ENCODE measurements at places on chromosomes 3 and 15.
A peak's percentile ranks its signal among the peaks of the same experiment; 100 is the strongest.

DNA sequence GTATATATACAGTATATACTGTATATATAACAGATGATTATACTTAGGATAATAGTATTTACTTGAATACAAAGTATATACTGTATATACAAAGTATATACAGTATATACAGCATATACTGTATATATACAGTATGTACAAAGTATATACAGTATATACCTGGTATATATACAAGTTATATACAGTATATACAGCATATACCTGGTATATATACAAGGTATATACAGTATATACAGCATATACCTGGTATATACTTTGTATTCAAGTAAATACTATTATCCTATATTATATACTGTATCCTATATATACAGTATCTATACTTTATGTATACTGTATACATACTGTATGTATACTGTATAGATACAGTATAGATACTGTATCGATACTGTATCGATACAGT, 14.6 kb upstream of the CPOX start:
- no peak for DNase-seq

DNA sequence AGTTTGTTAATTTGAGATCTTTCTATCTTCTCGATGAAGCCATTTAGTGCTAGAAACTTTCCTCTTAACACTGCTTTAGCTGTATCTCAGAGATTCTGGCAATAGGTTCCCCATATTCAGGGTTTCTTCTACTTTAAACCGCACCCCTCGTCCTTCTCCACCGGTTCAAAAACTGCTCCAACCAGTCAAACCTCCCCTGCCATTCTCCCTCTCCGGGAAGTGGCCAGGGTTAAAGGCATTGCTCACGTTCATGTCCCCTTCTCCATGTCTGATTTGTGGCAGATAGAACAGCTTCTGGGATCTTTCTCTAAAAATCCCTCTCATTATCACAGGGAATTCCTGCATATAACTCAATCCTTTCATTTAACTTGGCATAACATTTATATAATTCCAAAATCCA, 14.4 kb downstream of the ALDH1L1 start:
- no peak for DNase-seq

- peak; percentile 99 for DNase-seq
Measured at GRCh38 chr15:82159922-82160321, 102.6 kb downstream of the EFL1 start.

DNA sequence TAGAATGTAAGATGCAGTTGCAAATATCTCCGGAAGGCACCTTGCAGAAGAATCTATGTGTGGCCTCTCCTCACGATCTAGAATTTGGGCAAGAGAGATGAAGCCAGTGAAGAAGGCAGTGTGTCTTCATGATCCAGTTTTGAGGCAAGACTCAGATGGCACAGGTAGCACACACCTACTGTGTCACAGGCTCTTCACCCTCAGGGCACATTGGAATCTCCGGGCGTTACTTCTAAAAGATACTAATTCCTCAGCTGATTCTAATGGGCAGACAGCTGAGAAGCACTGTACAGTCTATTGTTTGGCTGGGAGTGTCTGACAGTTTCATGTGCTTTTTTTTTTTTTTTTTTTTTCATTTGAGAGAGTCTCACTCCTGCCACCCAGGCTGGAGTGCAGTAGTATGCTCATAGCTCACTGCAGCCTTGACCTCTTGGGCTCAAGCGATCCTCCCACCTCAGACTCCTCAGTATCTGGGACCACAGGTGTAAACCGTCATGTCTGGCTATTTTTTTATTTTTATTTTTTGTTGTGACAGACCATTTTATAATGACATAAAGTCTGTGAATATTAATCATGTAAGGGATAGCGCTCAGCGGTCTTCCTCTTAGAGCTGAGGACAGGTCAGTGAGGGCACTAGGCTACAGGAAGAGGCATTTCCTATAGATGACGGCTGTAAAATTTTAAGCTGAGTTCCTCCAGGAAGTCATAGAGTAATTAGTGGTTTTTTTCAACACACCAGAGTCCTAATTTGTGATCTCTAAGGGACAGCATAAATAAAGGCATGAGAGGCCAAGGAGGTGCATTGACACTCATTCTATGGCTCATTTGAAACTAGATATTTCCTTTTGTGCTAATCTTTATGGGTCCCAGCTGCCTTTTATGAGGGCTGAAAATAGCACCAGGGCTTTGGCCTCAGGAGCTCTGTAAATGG, 4.0 kb downstream of the C3orf52 start:
- DNase-seq: no peak

DNA sequence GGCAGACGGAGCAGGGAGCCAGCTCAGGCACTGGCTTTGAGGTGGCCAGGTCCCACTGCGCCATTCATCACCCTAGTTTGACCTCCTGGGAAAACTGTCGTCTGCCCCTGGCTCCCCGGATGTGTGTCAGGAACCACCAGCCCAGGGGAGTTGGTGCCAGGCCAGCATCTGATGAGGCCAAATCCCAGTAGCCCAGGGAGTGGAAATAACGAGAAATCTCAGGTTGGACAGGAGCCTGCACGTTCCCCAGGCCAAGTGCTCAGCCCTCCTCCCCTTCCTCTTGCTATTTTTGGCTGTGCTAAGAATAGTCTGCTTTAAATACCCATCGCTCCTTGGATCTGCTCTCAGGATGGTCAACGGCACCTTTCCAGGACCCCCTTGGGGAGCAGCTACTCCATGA, 93.1 kb upstream of the RPL32 start:
- DNase-seq: peak; percentile 53

- DNase-seq: peak; percentile 28
Measured at GRCh38 chr3:146217324-146217723, 33.6 kb downstream of the PLSCR4 start.

DNA sequence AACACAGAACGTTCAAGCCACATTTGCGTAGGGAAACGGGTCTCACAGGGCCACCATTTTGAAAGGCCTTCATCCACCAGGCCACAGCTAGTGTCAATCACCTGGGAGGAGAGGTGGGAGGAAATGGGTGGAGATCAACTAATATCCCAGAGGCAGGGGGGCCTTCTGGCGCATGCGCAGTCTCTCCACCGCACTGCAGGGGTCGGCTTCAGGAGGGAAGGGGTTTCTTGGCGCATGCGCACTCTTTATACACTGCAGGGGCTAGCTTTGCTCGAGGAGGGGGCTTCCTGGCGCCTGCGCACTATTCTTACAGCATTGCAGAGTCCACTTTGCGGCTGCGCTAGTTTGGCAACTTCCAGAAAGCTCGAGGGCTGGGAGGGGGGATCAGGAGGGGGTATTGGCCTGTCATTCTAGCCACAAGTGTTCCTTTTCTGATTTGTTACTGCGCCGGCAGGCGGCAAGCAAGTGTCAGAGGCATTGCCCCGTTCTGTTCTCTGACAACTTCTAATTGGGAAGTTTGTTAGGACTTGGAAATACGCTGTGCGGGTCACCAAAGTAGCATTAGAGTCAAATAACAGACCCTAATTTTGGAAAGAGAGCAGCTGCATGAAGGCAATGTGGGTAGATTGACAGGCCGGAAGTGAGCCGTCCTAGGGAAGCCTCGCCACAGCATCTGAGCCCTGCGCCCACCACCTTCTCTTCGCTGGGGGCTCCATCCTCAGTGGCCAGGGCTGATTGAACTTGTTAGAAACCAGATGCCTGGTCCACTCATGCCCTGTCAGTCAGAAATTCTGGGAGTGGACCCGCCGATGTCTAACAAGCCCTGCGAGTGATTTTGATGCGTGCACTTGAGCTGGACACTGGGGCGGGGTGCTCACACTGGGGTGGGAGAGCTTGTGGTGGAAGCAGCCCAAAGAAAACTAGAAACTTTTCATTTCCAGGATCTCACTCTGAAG, 173.5 kb upstream of the NDN start:
- DNase-seq: no peak

GRCh38 chr3:99878005-99878404, 60.3 kb downstream of the CMSS1 start:
- DNase-seq: peak; percentile 92

DNA sequence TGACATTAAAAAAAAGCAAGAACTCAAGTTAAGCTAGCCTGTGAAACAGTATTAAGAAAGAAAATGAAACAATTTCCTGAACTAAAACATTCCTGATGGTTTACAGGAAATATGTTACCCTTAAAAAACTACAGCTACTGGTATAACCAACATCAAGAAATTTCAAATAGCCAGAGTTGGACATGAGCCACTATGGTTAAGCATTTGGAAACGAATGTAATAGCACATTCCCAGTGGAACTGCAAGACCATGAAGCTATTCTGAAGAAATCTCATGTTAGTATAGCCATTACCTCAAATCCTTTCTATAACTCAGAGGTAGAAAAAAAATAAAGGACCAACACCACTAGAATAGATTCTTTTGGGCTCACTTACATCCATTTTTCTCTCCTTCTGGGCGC, 30.2 kb downstream of the CPNE4 start:
- DNase-seq: peak; percentile 84

DNA sequence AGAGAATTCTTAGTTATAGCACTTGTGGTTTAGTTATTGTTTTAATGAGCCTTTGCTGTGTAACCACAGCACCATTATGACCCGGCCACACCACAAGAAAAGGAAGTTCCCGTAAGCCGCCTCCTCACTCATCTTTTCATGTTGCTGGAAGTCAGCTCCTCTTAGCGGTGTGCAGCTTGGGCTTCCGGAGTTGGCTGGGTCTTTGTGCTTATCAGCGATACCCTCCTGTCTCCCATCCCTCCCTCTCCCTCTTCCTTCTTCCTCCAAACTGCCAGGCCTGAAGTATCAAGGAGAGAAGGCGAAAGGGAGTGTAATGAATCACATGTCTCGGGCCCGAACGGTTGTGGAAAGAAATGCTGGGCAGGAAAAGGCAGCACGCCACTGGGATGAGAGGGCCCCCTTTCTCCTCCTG, 353.5 kb downstream of the MCTP2 start:
- peak; percentile 1 for DNase-seq

DNA sequence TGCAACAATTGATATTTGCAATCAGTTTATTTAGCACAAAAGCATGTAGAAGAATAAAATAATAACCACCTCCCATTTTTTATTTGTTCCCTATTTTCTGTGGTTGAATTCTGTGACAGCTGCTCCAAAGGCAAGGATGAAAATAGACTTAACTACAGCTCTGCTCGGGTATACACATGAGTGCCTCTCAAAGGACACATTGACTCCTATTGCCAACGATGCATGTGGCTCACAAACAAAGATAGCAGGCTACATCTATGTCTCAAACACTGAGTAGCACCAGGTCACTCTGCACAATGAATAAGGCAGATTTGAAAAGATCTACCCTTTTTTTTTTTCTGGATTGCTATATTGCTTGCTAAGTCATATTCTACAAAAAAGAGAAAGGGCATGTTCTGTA, 612.9 kb downstream of the ROBO1 start:
- DNase-seq: no peak

DNA sequence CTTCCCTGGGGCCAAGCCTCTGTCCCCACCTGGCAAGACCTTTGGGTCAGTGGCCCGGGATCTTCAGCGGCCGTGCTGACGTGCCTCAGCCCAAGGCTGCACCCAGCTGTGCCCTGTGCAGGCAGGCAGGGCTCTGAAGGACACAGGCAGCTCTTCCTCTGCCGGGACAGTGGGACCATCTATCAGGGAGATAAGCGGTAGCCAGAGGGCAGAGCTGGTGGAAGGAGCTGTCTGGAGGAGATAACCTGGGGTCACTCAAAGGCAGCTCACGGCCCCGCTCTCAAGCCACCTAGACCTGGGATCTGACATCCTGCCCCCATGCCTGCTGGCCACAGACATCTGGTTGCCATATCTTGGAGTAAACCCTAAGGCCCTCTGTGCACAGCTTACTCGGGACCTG, 27.3 kb downstream of the DUSP7 start:
- DNase-seq: no peak

DNA sequence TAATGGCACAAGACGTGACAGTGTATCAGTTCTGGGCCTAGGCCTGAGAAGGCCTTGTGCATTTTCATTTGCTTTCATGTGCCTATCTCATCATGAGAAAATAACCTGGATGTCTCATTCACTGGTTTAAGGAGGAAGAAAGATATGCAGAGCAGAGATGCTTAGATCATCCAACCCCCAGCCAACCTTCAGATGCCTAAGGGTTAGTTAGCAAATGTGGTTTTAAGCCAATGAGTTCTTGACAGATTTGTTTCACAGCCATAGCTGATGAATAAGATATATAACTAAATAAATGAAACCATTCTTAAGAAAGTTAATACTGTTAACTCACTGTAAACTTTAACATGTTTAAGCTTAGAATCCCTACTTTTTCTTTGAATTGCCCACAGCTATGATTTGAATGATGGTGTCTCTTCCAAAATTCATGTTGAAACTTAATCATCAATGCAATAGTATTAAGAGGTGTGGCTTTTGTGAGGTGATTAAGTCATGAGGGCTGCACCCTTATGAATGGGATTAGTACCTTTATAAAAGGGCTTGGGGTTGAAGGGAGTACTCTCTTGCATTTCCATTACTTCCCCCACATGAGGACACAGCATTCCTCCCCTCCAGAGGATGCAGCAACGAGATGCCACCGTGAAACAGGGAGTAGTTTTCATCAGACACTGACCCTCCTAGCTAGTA, 324.6 kb upstream of the TBC1D5 start:
- DNase-seq: peak; percentile 28

DNA sequence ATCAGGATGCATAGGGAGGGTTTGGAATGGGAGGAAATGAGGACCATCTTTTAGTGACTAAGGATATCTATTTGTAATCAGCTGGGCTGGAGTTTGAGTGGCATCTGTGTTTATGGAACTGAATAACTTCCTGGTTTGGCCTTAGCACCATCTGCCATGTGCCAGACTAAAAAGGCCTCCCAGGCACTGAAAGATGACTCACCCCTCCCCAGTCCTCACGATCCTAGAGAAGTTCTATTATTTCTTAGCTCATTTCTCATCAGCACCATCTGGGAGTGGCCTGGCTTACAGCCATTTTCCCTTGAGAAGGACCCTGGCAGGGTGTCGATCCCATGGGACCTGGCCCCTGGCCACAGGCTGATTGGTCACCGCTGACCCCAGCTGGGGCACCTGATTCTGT, 23.9 kb upstream of the CTXND1 start:
- DNase-seq: peak; percentile 47

- no peak for DNase-seq
Measured at GRCh38 chr15:84599906-84600305, 903 bp upstream of the ZSCAN2 start.

DNA sequence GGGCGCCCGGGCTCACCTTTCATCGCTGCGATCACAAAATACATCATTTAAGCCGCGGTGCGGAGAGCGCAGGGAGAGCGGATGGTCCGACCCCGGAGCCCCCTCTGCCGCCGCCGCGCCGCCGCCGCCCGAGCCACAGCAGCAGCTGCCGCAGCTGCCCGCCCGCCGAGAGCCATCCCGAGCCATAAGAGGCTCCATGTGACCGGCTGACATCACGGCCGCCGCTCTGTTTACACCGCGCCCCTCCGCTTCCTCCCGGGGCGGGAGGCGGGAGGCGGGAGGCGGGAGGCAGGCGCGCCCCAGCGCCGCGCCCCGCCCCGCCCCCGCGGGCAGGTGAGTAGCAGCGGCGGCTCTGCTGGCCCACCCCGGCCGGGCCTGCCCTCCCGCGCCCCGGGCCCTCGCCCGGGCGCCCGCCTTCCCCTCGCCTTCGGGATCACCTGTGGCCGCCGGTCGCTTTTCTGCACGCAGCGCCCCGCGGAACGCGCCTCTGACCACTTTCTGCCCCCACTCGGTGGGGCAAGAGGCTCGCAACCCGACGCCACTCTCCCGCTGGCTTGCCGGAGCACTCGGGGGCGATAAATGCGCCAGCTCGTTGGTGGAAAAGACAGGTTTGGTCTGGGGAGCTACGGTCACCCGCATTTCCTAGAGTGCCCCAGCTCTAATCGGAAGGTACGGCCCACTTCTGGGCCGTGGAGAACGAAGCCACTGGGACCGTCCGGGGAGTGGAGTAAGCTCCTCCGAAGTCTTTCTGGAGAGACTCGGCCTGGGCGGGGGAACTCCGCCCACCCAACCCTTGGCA, 113.6 kb upstream of the ICE2 start:
- DNase-seq: peak; percentile 93

- peak; percentile 24 for DNase-seq
Measured at GRCh38 chr3:99319450-99319849, 318.9 kb upstream of the COL8A1 start.

Measured in GM23248 (cell line).